A549 treated with DMSO at 1 μM for 4 hours (cell line): ENCODE measurements at places on chromosomes 12 and 14. TPM values are rescaled to one million over a fixed set of nuclear protein-coding genes. Genes with fewer than 3 reads are reported as not detected.

Gene MYH6
- not detected in 5 replicates for total RNA-seq

Gene FKBP4
- 92.9 to 127 TPM (median 121 TPM) in 5 replicates for total RNA-seq

Gene IL22
- not detected in 5 replicates for total RNA-seq

Gene OAS2
- total RNA-seq: 0.16 to 0.37 TPM (median 0.27 TPM) in 4 of 5 replicates, not detected in the other

Gene CISTR
- not detected in 5 replicates for total RNA-seq

Gene CNPY2
- 115 to 154 TPM (median 150 TPM) in 5 replicates for total RNA-seq

Gene ITGB7
- total RNA-seq: 0.26 to 0.47 TPM (median 0.31 TPM) in 5 replicates

Gene BBOF1
- total RNA-seq: 2.9 to 5.3 TPM (median 3.7 TPM) in 5 replicates

Gene MED13L
- total RNA-seq: 24.2 to 32.6 TPM (median 29.5 TPM) in 5 replicates

Gene PZP
- not detected in 5 replicates for total RNA-seq

Gene SMCO2
- total RNA-seq: 0.17 to 0.44 TPM (median 0.36 TPM) in 3 of 5 replicates, not detected in the others

Gene DNAI7
- total RNA-seq: 0.09 to 0.46 TPM (median 0.20 TPM) in 5 replicates

Gene LRRC9
- not detected in 5 replicates for total RNA-seq

Gene SLC25A47
- not detected in 5 replicates for total RNA-seq

Gene ENDOU
- not detected in 5 replicates for total RNA-seq

Gene RNASE7
- total RNA-seq: not detected in 5 replicates

Gene RNASE3
- not detected in 5 replicates for total RNA-seq

Gene CMA1
- not detected in 5 replicates for total RNA-seq

Gene CPM
- 8.1 to 13.4 TPM (median 11.5 TPM) in 5 replicates for total RNA-seq

Gene TAS2R31
- 0.09 to 0.22 TPM (median 0.16 TPM) in 4 of 5 replicates, not detected in the other for total RNA-seq

Gene DPF3
- total RNA-seq: 0.17 to 0.63 TPM (median 0.21 TPM) in 5 replicates

Gene ZNF385A
- total RNA-seq: 12.8 to 22.1 TPM (median 18.3 TPM) in 5 replicates

Gene FAR2
- not detected in 5 replicates for total RNA-seq

Gene CCDC85C
- 42.5 to 46.5 TPM (median 44.2 TPM) in 5 replicates for total RNA-seq

Gene LLPH
- 52.6 to 63.0 TPM (median 58.2 TPM) in 5 replicates for total RNA-seq

Gene LGALS3
- 165 to 189 TPM (median 183 TPM) in 5 replicates for total RNA-seq

Gene CEBPE
- total RNA-seq: 0.05 to 0.06 TPM in 2 of 5 replicates, not detected in the others

Gene IAPP
- not detected in 5 replicates for total RNA-seq

Gene CD69
- 0.26 TPM in 1 of 5 replicates, not detected in the others for total RNA-seq

Gene TPPP2
- not detected in 5 replicates for total RNA-seq

Gene PTPN21
- total RNA-seq: 7.3 to 9.7 TPM (median 8.5 TPM) in 5 replicates

Gene BICDL1
- 2.4 to 4.3 TPM (median 4.0 TPM) in 5 replicates for total RNA-seq

Gene NXPH4
- 4.6 to 6.2 TPM (median 5.0 TPM) in 5 replicates for total RNA-seq

Gene IGF1
- total RNA-seq: not detected in 5 replicates

Gene WSB2
- total RNA-seq: 70.1 to 76.2 TPM (median 74.9 TPM) in 5 replicates

Gene CLEC4E
- 0.37 to 0.74 TPM (median 0.41 TPM) in 5 replicates for total RNA-seq

Gene SMAGP
- total RNA-seq: 20.6 to 23.2 TPM (median 21.8 TPM) in 5 replicates

Gene SMOC1
- total RNA-seq: 16.7 to 26.5 TPM (median 21.2 TPM) in 5 replicates

Gene EFCAB11
- 11.4 to 14.7 TPM (median 13.3 TPM) in 5 replicates for total RNA-seq

Gene GATC
- 20.4 to 29.3 TPM (median 26.5 TPM) in 5 replicates for total RNA-seq

Gene GPRC5A
- 314 to 517 TPM (median 478 TPM) in 5 replicates for total RNA-seq

Gene METTL3
- total RNA-seq: 39.3 to 55.4 TPM (median 53.2 TPM) in 5 replicates

Gene TCL1B
- not detected in 5 replicates for total RNA-seq
